ENCODE measurements at places on chromosomes 3 and 15.

DNA sequence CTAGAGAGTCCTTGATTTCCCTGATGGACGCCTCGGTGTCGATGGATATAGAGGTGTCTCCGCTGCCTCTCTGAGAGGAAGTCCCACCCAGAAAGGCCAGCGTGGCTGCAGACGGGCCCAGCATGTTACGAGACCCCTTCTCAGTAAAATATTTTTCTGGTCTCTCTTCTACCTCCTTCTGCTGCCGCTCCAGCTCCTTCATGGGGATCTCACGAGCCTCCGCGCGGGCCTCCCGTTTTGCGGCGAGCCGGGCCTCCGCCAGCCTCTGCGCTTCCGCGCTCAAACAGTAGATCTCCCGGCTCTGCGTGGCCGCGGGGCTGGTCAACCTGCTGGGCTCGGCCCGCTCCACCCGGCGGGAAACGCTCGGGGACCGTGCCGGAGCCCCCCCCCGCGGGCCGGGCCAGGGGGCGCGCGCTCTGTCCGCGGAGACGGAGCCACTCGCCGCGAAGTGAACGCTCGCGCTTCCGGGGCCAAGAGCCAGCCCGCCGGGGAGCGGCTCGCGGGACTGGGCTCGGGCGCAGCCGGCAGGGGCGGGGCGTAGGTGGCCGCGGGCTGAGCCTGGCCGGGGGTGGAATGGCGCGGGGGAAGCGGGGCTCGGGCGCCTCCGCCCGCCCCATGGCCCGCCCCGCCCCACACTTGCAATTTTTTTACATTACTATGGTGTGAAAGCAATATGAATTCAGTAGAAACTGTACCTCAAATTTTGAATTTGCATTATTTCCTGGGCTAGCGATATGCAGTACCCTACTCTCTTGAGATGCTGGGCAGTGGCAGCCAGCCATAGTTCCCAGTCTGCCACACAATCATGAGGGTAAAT lies 10.2 kb upstream of the KCNMB3 start:
- DNase-seq, result no peak

- DNase-seq, result no peak
These were observed 142.7 kb downstream of the NSMCE3 start for GRCh38 chr15:29126821-29127461.

GRCh38 chr3:139122221-139122581 lies 77.5 kb upstream of the PRR23C start:
- DNase-seq, result no peak

GRCh38 chr3:41026394-41027177 lies 172.7 kb upstream of the CTNNB1 start:
- peak; percentile 15 for DNase-seq

GRCh38 chr3:62370112-62370857 lies 3.1 kb downstream of the FEZF2 start:
- no peak for DNase-seq

- no peak for DNase-seq
These were observed 11.9 kb downstream of the CHRM5 start for GRCh38 chr15:33980159-33980558.

- DNase-seq, result no peak
These were observed 101.7 kb downstream of the LSM3 start for GRCh38 chr3:14280326-14280725.

- no peak for DNase-seq
These were observed 4.3 kb downstream of the SLCO3A1 start for GRCh38 chr15:91857772-91858171.

GRCh38 chr3:14531856-14532395 lies 8.2 kb downstream of the GRIP2 start:
- DNase-seq, result no peak

- no peak for DNase-seq
These were observed 5.2 kb upstream of the GPR176 start for GRCh38 chr15:39925112-39925842.

GRCh38 chr3:62553811-62554210 lies 180.5 kb upstream of the FEZF2 start:
- DNase-seq, result no peak

Measured in epithelial cell of proximal tubule (primary cell).